ENCODE measurements at places on chromosomes 16 and 17. TPM values are rescaled to one million over a fixed set of nuclear protein-coding genes. Genes with fewer than 3 reads are reported as not detected.
A peak's percentile ranks its signal among the peaks of the same experiment; 100 is the strongest.

Gene SOCS7
- total RNA-seq = 14.7 TPM

Gene ABCA9
- 18.0 TPM for total RNA-seq

Gene HOXB5
- 1.4 TPM for total RNA-seq

DNA sequence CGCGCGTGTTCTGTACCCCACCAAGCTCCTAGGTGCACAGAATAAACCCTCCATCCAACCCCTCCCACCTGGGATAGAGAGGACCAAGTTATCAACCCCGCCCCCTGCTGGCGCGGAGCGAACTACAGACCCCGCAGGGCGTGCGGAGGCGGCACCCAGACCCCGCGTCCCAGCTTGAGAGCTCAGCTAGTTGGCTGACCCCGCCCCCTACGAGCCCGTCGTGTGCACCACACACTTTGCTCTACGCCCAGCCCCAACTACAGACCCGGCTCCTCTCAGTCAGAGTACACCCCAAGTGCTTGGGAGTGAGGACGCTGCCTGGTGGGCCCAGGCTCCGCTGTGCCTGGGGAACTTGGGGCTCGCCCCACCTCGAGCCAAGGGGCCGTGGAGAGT lies 1.5 kb downstream of the GRIN2A start:
- peaks cover 5% of the 10 kb centered on the region for H3K27me3 ChIP-seq
- no peaks in the 10 kb centered on the region for H3K4me1 ChIP-seq
- H3K36me3 ChIP-seq = no peaks in the 10 kb centered on the region
- peak overlapping the region; percentile 37 for H3K4me3 ChIP-seq

DNA sequence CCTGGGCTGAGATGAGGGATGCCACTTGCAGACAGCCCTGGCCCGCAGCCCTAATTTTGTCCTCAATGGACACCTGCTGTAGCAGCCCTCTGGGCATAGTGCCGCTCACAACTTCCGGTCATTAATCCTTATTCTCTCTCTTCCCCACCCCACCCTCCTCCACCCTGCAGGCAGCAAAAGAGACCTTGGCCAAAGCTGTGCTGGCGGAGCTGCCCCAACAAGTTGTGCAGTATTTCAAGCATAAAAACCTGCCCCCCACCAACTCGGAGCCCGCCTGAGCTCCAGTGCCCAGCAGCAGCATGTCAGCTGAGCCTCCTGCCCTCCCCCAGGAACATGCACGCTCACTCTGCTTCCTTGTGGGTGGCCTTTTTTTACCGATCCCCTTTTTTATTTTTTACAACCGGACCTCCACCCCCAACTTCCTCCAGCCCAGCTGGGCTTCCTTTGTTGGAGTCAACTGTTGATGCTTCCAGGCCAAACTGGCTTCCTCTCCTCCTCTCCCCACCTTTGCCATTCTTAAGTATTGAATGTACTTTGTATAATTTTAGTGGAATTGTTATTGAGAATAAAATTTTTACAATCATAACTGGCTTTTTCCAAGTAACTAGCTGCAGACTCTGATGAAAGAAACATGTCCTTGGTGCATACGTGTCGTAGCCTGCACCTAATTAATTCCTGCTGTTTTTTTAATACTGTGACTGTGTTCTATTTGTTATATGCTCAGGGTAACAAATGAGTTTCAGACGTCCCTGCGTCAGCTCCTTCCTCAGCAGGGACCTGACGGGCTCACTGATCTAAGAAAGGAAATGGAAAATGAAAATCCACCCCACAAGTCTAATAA lies 38.2 kb downstream of the PSME3IP1 start:
- peaks cover under 1% of the 10 kb centered on the region for H3K36me3 ChIP-seq
- DNase-seq = no peak
- peak overlapping the region; percentile 82 for H3K27ac ChIP-seq
- no peak overlapping the region for H3K4me3 ChIP-seq
- H3K4me1 ChIP-seq = peaks cover 4% of the 10 kb centered on the region
- H3K27me3 ChIP-seq = no peaks in the 10 kb centered on the region

- H3K4me3 ChIP-seq = no peak overlapping the region
- no peak for DNase-seq
- H3K4me1 ChIP-seq = no peaks in the 10 kb centered on the region
Observed at GRCh38 chr16:75806487-75806886, 80.2 kb upstream of the CPHXL start.

GRCh38 chr17:7285679-7286078 lies 4.2 kb downstream of the SLC2A4 start:
- H3K4me1 ChIP-seq = peaks cover 5% of the 10 kb centered on the region
- H3K27ac ChIP-seq = no peak overlapping the region
- no peaks in the 10 kb centered on the region for H3K36me3 ChIP-seq
- DNase-seq = no peak

DNA sequence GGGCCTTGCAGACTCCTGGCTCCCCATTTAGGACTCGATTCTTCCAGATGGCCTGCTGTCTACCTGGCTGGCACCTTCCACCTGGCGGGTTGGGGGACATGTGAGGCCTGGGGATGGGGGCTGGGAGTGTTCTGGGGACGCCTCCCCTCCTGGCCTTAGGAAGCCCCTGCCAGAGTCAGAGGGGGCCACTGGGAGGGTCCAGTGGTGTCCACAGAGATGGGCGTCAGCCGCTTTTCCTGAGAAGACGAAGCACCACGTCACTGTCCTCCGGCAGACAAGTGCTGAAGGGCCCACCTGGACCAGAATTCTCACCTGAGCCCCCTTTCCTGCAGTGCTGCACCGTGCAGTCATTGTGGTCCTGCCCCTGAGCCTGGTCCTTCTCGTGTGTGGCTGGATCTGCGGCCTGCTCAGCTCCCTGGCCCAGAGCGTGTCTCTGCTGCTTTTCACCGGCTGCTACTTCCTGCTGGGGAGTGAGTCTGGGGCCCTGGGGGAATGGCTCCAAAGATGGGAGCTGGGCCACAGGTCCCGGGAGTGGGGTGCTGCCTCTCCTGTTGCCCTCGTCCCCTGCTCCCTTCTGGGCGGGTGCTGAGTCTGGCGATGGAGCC lies 2.9 kb downstream of the TMEM235 start:
- no peaks in the 10 kb centered on the region for H3K4me1 ChIP-seq
- peaks cover 24% of the 10 kb centered on the region for H3K27me3 ChIP-seq
- no peak overlapping the region for H3K27ac ChIP-seq
- DNase-seq = no peak

DNA sequence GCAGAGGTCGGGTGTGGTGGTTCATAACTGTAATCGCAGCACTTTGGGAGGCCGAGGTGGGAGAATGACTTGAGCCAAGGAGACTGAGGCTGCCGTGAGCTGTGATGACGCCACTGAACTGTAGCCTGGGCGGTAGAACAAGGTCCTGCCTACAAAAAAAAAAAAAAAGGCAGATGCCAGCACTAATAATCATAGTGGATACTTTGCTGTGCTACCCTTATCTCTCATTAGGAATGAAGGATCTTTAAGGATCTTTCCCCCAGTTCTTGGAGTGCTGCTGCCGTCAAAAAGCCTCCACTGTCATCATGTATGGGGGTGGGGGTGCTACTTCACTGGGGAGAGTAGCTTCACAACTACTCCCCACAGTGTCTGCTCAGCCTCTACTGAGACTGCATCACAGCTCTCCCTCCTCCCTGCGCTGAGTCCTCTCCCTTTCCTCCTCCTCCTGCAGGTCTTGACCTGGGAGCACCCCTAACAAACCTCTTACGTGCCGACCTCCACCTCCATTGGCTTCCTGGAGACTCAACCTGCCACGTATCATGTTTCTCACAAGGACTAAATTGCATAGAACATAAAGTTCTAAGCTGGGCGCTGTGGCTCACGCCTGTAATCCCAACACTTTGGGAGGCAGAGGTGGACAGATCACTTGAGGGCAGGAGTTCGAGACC lies 24.4 kb upstream of the ST6GALNAC1 start:
- no peaks in the 10 kb centered on the region for H3K36me3 ChIP-seq
- H3K27me3 ChIP-seq = no peaks in the 10 kb centered on the region
- no peak overlapping the region for H3K4me3 ChIP-seq
- H3K4me1 ChIP-seq = peaks cover 3% of the 10 kb centered on the region

GRCh38 chr16:5605404-5605803 lies 507.8 kb upstream of the EEF2KMT start:
- H3K27me3 ChIP-seq = no peaks in the 10 kb centered on the region
- H3K27ac ChIP-seq = no peak overlapping the region
- no peak overlapping the region for H3K4me3 ChIP-seq
- H3K4me1 ChIP-seq = no peaks in the 10 kb centered on the region
- no peaks in the 10 kb centered on the region for H3K36me3 ChIP-seq

DNA sequence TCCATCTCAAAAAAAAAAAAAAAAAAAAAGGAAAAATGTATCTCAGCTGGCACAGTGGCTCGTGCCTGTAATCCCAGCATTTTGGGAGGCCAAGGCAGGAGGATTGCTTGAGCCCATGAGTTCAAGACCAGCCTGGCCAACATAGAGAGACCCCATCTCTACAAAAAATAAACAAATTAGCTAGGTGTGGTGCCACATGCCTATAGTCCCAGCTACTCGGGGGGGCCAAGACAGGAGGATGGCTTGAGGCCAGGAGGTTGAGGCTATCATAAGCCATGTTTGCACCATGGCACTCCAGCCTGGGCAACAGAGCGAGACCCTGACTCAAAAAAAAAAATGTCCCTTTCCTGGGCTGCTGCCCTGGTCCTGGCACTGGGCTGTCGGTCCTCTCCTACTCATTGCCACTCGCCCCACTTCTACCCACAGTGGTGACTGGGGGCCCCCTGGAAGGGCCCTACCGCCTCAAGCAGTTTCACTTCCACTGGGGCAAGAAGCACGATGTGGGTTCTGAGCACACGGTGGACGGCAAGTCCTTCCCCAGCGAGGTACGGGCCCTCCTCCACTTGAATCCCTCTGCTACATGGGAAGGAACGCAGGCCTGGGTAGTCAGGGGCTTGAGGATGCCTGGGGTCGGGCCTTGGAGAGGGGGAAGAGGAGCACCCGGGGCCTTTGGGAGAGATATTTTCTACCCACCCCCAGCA lies 6.1 kb downstream of the CA7 start:
- no peaks in the 10 kb centered on the region for H3K4me1 ChIP-seq
- no peaks in the 10 kb centered on the region for H3K36me3 ChIP-seq
- no peak for DNase-seq
- H3K27me3 ChIP-seq = no peaks in the 10 kb centered on the region

DNA sequence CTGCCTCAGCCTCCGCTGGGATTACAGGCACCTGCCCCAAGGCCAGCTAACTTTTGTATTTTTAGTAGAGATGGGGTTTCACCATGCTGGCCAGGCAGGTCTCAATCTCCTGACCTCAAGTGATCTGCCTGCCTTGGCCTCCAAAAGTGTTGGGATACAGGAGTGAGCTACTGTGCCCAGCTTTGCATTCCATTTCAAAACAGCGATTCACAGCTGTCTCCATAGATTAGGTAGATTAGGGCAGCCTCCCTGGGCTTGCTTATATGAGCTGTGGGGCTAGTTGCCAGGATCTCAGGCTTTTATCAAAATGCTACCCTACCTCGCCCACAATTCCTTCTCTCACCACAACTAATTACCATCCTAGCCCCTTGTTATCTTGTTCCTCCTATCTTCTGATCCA lies 176.4 kb upstream of the ZKSCAN2 start:
- no peaks in the 10 kb centered on the region for H3K4me1 ChIP-seq
- no peak overlapping the region for H3K27ac ChIP-seq
- no peaks in the 10 kb centered on the region for H3K36me3 ChIP-seq
- no peak for DNase-seq

GRCh38 chr16:19963301-19963700 lies 78.7 kb upstream of the GPRC5B start:
- H3K27me3 ChIP-seq = no peaks in the 10 kb centered on the region
- DNase-seq = peak; percentile 49
- no peaks in the 10 kb centered on the region for H3K4me1 ChIP-seq
- H3K27ac ChIP-seq = no peak overlapping the region

DNA sequence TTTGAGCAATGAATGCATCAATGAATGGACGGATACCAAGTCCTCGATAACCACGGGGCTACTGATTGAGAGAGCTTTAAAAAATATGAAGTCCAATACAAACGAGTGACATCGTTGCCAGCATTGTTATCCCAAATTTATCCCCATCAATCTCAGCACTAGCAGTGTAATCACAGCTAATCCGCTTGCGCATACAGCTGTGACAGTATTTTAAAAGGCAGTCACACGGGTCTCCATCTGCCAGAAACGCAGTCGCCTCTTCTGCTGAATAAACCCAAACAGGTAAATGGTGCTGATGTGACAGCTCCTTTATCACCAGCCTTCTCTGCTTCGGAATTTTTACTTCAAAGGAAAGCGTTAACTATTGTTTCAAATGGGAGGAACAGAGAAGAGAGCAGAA lies 311.1 kb downstream of the XYLT1 start:
- H3K4me3 ChIP-seq = no peak overlapping the region
- no peak for DNase-seq
- no peaks in the 10 kb centered on the region for H3K27me3 ChIP-seq
- no peaks in the 10 kb centered on the region for H3K4me1 ChIP-seq

GRCh38 chr17:44155488-44155887 lies 13.8 kb downstream of the HROB start:
- no peak overlapping the region for H3K27ac ChIP-seq
- no peak overlapping the region for H3K4me3 ChIP-seq
- H3K4me1 ChIP-seq = no peaks in the 10 kb centered on the region
- no peaks in the 10 kb centered on the region for H3K36me3 ChIP-seq
- H3K27me3 ChIP-seq = no peaks in the 10 kb centered on the region
- no peak for DNase-seq

DNA sequence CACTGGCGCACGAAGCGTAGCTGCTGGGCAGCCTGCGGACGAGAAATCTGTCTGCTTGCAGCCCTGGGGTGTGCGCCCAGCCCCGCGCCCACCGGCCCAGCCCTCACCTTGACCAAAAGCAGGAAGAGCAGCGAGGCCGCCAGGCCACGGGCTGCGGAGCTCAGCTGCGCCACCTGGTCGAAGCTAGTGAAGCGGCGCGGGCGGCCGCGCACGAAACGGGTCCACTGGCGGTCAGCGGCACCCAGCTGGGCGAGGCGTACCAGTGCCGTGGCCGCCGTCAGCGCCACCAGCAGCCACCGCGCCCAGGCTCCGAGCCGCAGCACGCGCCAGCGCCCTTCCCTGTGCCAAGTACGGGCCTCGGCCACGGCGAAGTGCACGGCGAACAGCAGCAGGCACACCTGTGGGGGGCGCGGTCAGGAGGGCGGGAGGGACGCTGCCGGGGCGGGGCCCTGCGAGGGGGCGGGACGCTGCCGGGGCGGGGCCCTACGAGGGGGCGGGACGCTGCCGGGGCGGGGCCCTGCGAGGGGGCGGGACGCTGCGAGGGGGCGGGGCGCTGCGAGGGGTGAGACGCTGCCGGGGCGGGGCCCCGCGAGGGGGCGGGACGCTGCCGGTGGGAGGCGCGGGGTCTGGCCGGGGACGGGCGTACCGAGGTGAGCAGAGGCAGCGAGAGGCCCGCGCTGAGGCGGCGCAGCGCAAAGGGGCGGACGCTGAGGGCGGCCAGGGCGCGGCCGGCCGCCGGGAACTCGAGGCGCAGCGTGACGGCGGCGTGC lies 43.2 kb downstream of the TSC2 start:
- no peak for DNase-seq
- H3K27ac ChIP-seq = no peak overlapping the region
- no peaks in the 10 kb centered on the region for H3K4me1 ChIP-seq
- no peaks in the 10 kb centered on the region for H3K27me3 ChIP-seq
- H3K36me3 ChIP-seq = no peaks in the 10 kb centered on the region

- H3K27me3 ChIP-seq = no peaks in the 10 kb centered on the region
- no peak overlapping the region for H3K4me3 ChIP-seq
- H3K36me3 ChIP-seq = peaks cover 13% of the 10 kb centered on the region
Observed at GRCh38 chr16:23667355-23667659, 11.4 kb upstream of the PLK1 start.

All from breast epithelium (tissue), 4 donors.